ENCODE measurements at places on chromosomes 13 and 19.

DNA sequence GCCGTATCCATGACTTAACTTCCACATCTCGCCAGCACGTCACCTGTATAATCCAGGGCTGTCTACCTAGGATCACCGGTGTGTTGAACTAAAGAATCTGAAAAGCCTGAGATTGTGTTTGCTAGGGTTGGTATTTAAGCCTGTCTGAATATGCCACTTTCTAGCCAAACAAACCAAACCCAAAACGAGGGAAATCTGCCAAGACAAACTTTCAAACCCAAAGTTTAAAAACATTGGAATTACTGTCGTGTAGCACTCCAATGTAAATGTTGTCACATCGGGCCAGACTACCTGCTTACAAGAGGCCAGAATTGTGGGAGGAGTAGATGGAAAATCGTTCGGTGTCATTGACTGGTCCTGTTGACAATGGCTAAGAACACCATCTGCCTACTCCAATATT lies 747.8 kb downstream of the EFNB2 start:
- DNase-seq = no peak

DNA sequence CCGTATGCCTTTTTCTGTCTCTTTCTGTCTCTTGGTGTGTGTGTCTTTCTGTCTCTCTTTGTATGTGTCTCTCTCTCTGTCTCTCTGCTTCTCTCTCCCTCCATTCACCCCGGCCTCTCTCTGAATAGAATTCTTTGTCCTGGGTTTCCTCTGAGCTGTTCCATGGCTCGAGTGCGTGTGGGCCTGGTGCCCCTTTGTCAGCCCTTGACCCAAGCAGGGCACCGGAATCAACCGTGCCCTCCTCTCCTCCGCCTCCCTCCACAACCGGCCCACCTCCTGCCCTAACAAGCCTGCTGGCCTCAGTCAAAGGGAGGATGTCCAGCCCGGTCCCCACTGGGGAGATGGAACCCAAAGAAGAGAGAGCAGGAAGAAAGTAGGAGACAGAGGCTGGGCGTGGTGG lies 3.2 kb downstream of the AXL start:
- DNase-seq = no peak

- no peak for DNase-seq
Measured at GRCh38 chr19:13033244-13033643, 38.0 kb downstream of the NFIX start.

GRCh38 chr13:23915308-23915707 lies 18.0 kb upstream of the C1QTNF9B start:
- DNase-seq = no peak

- DNase-seq = no peak
Measured at GRCh38 chr13:38202740-38203139, 146.9 kb upstream of the UFM1 start.

DNA sequence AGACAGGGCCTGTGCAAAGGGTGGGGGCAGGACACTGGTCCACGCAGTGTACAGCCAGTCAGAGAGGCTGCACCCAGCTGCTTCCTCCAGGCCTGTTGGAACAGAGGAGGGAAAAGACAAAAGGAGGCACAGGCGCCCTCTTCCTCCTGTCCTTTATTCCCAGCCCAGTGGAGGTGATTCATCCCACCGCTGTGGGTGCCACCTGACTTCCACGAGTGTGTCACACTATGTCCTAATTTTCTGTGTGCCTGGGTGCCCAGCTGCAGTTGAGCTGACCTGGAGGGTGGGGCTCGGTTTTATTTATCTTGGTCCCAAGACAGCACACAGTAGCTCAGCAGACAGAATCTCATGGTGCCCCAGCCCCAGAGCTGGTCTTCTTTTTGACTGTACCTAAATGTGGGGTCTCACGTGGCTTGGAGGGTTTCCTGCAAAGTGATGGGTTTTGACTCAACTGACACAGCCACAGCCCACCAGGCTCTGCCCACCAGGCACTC lies 9.0 kb downstream of the EPS15L1 start:
- DNase-seq = no peak

DNA sequence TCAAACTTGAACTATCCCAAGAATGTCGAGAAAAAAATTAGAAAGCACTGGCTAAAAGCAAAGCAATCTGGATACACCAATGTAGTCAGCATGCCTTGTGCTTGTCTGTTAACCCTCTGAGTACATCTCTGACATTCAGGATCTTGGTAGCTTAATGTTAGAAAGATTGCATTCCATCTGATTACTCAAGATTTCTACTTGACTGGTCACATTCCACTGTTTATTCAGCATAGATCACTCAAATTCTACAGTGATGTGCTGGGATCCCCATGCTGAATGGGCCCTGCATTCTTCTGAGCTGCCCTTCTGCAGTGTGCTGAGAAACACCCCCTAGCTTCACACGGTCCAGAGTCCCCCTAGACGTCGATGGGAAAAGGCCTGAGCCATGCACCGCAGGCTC lies 295.4 kb upstream of the MAB21L1 start:
- no peak for DNase-seq

DNA sequence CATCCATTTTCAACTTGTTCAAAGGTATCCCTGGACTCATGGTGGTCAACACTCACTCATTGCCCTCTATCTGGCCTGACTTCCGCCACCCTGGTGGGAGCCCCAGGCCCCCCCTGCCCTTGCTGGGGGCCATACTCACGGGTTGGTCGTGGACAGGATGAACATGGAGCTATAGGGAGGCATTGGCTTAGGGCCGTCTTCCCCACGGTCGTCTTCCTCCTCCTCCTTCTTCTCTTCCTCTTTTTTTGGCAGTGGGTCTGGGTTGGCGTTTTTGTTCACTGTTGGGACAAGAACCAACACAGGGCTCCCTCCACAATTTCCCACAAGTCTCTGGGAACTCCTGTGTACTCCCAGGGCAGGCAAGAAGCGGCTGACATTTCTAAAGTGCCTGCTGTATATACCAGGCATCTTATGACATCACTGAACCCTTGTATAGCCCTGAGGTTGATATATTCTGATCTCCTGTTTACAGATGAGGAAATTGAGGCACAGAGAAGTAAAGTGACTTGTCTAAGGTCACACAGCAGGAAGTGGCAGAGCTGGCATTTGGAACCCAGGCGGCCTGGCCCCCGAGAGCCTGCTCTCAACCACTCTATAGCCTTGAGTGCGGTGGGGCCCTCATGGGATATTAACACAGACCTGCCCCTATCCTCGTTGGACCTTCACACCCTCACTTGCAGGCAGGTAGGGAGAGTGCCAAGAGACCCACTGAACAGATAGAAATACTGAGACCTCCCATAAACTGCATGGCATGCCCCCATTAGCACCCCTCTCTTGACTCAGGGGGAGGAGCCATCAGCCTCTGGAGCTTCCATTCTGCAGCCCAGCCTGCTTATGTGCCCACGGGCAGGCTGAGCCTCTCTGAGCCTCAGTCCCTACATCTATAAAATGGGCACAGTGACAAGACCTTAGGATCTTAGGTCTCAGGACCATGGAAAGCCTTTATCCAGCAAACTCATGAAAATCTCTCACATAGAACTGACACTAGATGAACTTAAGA lies 135.0 kb downstream of the IER2 start:
- DNase-seq = no peak

- DNase-seq = no peak
Measured at GRCh38 chr13:73535341-73535740, 476.5 kb downstream of the KLF5 start.

GRCh38 chr13:76440568-76440967 lies 445.6 kb downstream of the KCTD12 start:
- DNase-seq = no peak

DNA sequence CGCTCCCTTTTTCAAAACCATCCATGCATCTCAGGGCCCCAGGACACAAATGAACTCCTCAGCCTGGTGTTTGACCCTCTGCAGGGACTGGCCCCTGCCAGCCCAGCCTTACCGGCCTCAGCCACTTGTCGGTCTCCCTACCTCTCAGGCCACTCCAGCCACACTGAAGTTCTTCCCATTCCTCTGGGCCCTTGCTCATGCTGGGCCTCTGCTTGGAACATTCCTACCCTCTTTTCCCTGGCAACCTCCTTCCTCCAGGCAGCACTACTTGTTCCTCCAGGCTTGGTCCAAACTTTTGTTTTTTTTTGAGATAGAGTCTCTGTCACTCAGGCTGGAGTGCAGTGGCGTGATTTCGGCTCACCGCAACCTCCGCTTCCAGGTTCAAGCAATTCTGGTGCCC lies 7.6 kb upstream of the EGLN2 start:
- DNase-seq = no peak

GRCh38 chr13:53241891-53242348 lies 213.3 kb downstream of the OLFM4 start:
- DNase-seq = no peak

GRCh38 chr13:27728271-27728670 lies 64.0 kb upstream of the GSX1 start:
- no peak for DNase-seq

Measured in HL-60 (cell line).